Activated T-helper 9 cell treated with anti-CD3 and anti-CD28 coated beads, Interleukin-2, amount 50 U/mL, for 16 hours (primary cell): ENCODE measurements at places on chromosomes 1 and 21.

GRCh38 chr1:32867151-32867550, 3.6 kb downstream of the FNDC5 start:
- no peak for DNase-seq

DNA sequence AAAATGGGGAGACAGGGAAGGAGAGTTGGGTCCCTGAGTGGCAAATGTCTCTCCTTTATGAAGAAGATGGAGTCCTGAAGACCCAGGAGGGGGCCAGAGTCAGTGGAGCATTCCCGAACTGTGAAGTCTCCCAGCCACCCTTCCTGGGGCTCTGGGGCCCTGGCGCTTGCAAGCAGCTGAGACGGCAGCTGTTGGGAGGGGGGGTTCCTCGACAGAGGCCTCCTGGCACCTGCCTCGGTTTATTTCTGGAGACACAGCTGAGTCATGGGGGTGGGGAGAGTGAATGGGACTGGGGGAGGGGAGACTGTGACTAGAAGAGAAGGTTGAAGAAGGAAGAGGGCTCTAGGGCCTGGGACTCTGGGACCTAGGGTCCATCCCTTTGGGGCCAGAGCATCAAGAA, 14.0 kb downstream of the NES start:
- DNase-seq = no peak

DNA sequence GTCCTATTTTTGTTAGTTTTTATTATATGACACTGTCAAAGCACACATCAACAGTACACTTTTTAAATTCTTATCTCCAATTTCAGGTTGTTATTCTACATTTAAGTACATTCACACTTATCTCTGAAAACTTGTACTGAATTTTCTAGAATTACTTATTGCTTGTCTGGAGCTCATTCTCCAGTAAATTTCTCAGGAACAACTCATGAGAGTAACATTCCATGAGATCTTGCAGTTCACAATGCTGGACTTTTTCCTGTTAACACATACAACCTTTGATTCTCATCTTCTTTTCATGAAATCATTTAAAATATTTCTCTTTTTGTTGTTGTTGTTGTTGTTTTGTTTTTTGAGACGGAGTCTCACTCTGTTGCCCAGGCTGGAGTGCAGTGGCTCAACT, 320.9 kb upstream of the CAMK1G start:
- DNase-seq = no peak

DNA sequence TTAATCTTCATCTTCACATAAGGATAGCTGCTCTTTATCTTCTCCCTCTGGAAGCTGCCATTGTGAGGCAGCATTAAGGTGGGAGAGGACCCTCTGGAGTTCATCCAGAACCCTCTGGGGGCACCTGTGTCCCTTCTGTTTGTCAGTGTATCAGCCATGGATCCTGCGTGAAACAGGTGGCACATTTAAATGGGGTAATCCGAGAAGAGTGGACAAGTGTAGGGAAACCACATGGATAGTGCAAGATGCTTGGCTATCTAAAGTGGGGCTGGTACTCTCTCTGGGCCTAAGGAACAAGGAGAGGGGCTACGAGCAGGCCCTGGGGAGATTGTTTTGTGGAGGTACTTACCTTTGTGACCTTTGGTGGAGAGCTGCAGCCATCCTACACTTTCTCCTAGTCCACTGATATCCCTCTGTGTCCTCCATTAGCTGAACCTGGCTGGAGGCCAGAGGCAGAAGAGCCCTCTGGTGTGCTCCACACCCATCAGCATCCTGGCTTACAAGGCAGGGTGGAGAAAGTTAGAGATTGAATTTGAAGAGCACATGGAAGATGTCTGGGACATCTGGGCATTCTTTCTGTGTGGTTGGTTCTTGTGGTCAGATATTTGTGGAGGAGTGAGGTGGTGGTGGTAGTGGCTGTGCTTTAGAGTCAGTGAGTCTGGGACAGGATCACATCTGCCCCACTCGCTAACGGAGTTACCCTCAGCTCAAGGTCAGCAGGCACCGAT, 117.7 kb downstream of the FGGY start:
- DNase-seq = no peak

DNA sequence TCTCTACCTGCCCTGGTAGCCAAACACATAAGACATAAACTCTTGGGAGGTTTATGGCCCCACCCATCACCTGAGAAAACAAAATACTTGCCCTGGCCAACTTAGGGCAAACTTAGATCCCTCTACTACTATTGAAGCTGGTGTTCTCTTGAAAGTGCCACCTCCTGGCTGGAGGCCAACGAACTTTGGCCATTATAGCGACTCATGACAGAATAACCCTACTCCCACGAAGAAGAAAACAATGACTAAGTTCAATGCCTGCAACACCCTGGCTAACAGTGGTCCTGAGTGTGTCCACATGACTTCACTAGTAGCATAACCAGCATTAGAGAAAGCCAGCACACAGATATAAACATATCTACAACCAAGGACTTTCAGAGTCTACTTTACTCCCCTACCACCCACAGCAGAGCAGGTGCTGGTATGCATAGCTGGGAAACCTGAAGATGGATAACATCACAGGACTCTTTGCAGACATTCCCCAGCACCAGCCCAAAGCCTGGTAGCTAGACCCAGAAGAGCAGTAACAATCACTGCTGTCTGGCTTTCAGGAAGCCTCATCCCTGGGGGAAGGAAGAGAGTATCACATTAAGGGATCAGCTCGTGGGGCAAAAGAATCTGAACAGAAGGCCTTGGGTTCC, 81.0 kb downstream of the SLC30A10 start:
- DNase-seq = no peak

DNA sequence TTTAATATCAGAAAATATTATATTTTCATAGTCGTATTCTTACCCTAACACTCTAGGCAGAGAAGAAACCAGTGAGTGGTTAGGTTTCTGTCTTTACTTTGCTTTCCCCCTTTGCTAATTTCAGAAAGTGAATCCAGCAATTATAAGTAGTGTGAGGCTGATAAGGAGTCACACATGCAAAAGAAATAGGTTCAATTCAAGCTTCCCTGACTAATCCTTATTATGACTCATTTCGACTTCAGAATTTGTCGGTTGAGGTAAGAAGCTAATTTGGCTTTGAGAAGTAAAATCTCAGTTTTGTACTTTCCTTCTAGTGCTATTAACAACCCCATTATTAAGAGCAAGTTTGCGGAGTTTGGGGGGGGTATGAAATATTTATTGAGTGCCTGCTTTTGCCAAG, 22.4 kb downstream of the ESRRG start:
- DNase-seq = no peak

- DNase-seq = no peak
Observed at GRCh38 chr1:232207073-232207866, 422.7 kb downstream of the SIPA1L2 start.

DNA sequence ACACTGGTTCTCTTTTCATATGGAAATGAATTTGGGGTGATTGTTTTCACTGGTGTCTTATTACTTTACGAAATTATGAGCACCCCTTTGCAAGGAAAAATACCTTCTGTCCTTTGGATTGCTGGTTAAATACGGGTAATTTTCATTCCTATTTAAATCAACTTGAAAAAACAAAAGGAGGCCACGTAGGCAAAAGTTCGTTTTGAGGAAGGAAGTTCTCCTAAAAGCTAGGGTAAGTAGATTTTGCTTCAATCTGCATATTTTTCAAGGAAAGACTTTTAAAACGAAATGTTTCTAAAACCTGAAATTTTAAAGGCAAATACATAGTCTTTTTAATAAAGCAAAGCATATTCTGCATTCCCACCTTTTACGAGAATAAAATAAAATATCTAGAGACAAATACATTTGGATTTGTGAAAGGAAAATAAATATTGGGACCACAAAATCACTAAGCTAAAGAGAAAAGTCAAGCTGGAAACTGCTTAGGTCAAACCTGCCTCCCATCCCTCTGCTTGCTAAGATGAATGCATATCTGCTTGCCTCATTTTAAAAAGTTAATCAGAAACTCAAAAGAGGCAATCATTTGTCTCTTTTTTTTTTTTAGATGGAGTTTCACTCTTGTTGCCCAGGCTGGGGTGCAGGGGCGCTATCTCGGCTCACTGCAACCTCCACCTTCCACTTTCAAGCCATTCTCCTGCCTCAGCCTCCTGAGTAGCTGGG, 70.9 kb upstream of the ETS2 start:
- no peak for DNase-seq

DNA sequence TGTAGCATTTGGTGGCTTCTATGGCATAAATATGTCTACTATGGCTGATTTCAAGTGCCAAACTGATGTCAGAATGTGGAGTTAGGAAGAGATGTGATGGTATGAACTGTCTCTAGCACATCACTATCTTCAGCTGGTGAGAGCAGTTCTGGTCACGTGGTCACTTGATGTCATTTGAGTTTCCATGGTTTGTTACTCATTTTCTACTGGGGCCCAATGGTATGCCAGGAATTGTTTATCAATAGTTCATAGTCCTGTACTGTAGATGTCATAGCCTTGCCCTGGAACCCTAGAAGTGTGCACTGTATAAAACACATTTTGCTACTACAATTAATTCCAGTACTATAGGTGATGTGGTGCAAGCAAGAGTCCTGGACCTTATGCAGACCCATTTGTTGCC, 153.7 kb downstream of the PDE4B start:
- DNase-seq = no peak

- DNase-seq = no peak
Observed at GRCh38 chr1:222031318-222031717, 289.4 kb upstream of the DUSP10 start.

DNA sequence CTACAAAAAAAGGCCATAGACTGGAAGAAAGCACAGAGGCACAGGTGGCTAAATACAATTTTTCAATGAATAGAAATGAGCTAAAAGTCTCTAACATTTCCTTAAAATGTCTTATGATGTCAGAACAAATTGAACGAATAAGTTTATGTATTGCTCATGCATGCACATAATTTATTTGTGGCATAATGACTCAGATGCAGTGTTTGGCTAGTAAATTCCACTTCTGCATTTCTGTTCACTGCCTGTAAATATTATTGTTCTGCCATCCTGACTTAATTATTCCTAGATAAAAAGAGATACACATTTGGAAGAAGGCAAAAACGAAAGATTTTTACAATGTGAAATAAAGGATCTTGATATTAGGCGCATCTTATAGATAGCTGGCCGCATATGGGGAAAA, 26.6 kb upstream of the EXO1 start:
- no peak for DNase-seq

GRCh38 chr1:207811920-207812720, 60.3 kb downstream of the CD46 start:
- DNase-seq = no peak

- DNase-seq = no peak
Observed at GRCh38 chr1:220076861-220077762, 12.5 kb downstream of the BPNT1 start.

DNA sequence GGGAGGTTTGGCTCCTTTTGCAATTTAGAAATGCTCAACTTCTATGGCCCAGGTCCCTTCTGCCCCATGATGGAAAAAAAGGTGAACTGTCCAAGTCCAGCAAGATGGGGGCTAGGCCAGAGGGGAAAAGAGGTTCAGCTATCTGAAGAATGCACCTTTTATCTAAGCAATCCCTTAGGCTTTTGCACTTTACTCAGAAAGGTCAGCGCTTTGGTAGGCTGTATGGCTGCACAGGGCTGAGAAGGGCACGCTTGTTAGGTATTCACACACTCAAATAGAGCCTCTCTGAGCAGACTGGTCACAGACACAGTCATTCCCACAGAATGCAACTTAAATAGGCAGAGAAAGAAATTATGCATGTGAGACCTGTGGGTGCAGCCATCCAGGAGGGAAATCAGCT, 31.0 kb downstream of the KANK4 start:
- no peak for DNase-seq

- no peak for DNase-seq
Observed at GRCh38 chr1:192626366-192627179, 9.4 kb upstream of the RGS13 start.

- no peak for DNase-seq
Observed at GRCh38 chr1:53089478-53090226, 27.6 kb downstream of the PODN start.

- DNase-seq = no peak
Observed at GRCh38 chr1:185562461-185563359, 171.5 kb upstream of the HMCN1 start.

- no peak for DNase-seq
Observed at GRCh38 chr1:1430114-1430982, 5.1 kb upstream of the VWA1 start.

- no peak for DNase-seq
Observed at GRCh38 chr1:207336559-207337467, 15.3 kb downstream of the CD55 start.

GRCh38 chr1:172499636-172500141, 33.3 kb upstream of the SUCO start:
- no peak for DNase-seq

- DNase-seq = no peak
Observed at GRCh38 chr1:17118706-17119075, 560 bp downstream of the PADI2 start.

DNA sequence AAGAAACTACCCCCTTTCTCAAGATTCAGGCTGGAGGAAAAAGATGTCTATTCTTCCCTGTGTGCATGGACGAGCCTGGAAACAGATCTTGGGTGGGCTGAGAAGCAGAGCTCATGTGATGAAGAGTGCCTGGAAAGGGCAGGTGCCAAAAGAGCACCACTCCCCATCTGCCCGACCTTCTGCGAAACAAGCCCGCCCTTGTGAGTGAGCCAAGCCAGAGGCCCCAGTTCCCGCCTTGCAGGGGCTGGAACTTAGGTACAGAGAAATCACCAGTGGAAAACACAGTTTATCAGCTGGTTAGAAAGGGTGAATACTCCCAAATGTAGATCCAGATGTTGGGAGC, 26.7 kb upstream of the A3GALT2 start:
- no peak for DNase-seq

DNA sequence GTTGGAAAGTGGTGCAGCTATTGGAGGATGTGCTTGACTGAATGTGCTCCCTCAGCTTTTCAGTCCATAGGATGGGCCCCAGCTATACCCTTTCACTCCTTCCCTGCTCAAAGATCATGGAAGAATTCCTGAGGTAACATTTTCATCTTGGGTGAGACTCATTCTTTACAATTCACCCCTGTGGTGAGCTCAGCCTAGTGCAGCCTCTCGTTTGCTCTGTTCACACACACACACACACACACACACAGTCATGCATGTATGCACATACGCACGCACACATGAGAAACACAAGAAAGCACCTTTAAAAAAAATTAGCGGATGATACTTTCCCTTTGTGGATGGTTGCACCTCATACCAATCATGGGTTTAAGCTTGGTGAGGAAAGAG, 25.8 kb downstream of the CCN1 start:
- no peak for DNase-seq

GRCh38 chr21:36156815-36157670, at the start of gene DOP1B:
Gene DOP1B (plus strand): TSS chr21:36156824. CDS start chr21:36164734, 7,910 bp downstream.
- DNase-seq = peak; percentile 31

DNA sequence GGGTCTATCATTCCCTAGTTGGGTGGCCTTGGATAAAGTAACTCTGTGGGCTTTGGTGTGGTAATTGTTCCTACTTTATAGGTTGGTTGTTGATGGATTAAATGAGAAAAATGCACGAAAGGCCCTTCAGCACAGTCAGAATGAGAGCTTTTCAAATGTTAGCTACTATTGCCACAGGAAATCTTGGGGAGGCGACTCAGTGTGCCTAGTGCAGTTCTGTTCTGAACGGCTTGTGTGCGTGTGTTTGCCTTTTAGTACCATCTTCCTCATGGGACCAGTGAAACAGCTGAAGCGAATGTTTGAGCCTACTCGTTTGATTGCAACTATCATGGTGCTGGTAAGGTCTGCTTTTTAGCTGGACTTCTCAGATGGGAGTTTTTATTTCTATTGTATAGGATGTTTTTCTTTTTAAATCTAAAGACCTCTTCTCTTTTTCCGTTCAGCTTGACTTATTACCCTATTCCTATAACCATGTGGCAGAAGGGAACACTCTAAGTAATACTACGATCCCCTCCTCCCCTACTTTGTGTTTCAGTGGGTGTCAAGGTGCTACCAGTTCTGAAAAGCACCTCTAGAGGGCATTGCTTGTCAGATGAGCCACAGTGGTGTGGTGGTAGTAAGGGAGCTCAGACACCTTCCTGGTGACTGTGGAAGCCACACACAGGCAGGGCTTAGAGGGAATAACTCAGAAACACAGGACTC, 9.2 kb downstream of the SFT2D2 start:
- DNase-seq = no peak
